ENCODE measurements at places on chromosomes 7 and 10. TPM values are rescaled to one million over a fixed set of nuclear protein-coding genes. Genes with fewer than 3 reads are reported as not detected.

The TDRD1 gene
- total RNA-seq: not detected

The ABHD11 gene
- 27.5 TPM for total RNA-seq

The ADIRF gene
- not detected for total RNA-seq

The MKLN1 gene
- 56.6 TPM for total RNA-seq

The PTPN20 gene
- not detected for total RNA-seq

The TNKS2 gene
- total RNA-seq: 31.3 TPM

The PGAM2 gene
- 1.1 TPM for total RNA-seq

The SLC12A9 gene
- total RNA-seq: 25.6 TPM

The LRGUK gene
- total RNA-seq: 0.46 TPM

The CALML5 gene
- not detected for total RNA-seq

The COL1A2 gene
- total RNA-seq: not detected

The SYT15 gene
- 2.1 TPM for total RNA-seq

The FAS gene
- 21.0 TPM for total RNA-seq

The INMT gene
- total RNA-seq: 0.32 TPM

The BRI3 gene
- 49.8 TPM for total RNA-seq

The PLAC9 gene
- total RNA-seq: not detected

The PRSS58 gene
- not detected for total RNA-seq

The GPR26 gene
- total RNA-seq: not detected

The RNF32 gene
- 3.6 TPM for total RNA-seq

The MSMB gene
- not detected for total RNA-seq

The WNT16 gene
- not detected for total RNA-seq

The PLPP4 gene
- not detected for total RNA-seq

The TBX20 gene
- 7.6 TPM for total RNA-seq

Data from OCI-LY7 (cell line).